NCI-H774 (cell line): ENCODE measurements at places on chromosomes 3 and 15.

- no peak for DNase-seq
Measured at GRCh38 chr3:40969341-40969740, 230.0 kb upstream of the CTNNB1 start.

DNA sequence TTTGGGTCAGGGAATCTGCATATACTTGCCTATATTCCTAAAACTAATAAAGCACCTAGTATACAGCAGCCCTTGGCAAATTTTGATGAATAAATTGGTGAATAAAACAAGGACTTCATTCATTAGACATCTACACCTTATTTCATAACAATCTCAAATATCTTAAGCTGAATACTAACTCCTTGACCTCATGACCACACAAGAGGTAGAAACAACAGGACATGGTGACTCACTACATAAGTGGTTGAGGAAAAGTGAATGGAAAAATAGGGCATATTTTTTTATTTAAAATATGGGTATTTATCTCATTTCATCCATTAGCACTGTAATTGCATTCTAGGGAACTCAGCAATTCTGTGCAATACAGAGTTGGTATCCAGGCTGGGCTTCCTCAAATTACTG, 7.8 kb upstream of the STAC start:
- no peak for DNase-seq

- no peak for DNase-seq
Measured at GRCh38 chr3:58529516-58530353, 7.3 kb downstream of the ACOX2 start.

DNA sequence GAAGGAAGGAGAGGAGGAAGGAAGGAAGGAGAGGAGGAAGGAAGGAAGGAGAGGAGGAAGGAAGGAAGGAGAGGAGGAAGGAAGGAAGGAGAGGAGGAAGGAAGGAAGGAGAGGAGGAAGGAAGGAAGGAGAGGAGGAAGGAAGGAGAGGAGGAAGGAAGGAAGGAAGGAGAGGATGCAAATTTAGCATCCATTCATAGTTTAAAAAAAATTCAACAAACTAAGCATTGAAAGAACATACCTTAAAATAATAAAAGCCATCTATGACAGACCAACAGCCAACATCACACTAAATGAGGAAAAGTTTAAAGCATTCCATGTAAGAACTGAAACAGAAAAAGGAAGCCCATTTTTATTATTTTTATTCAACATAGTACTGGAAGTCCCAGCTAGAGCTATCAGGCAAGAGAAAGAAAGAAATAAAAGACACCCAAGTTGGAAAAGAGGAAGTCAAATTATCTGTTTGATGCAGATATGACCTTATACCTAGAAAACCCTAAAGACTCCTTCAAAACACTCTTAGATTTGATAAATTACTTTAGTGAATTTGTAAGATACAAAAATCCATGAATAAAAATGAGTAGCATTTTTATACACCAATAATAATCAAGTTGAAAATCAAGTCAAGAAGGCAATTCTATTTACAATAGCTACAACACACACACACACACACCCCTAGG, 52.2 kb upstream of the FXR1 start:
- no peak for DNase-seq

DNA sequence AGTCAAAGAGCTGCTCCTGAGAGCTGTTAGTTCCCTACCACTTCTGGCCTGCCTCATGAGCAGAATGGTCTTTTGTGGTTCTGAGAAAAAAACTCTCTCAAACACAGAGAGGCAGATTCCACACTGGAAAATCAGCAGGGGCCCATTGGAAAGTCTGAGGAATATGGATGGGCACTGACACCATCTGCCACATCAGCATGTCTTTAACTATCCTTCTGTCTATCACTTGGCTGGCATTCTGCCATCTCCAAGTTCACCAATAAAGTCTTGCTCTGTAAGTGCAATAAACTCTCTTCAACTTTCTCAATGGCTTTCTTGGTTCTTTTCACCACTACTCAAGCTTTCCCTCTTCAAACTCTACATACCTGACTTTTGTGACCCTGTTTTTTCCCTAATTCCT, 101.3 kb upstream of the GALNT15 start:
- DNase-seq: no peak

DNA sequence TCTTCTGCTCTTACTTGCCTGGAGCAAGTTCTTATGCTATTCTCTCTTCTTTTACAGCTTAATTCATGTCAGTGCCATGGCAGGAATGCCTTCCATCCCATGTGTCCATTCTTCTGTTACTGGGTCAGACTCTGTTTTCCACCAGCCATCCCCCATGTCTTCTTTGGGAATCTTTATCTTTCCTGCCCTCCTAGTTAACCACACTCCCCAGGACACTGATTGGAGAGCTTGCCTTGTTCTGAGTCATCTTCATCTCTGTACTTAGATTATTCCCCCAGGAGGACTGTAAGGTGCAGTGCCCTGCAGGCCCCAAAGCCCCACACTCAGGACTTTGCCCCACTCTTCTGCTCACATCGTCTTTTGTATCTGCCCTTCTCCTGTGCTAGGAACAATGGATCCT, 3.6 kb downstream of the ABHD17C start:
- no peak for DNase-seq

DNA sequence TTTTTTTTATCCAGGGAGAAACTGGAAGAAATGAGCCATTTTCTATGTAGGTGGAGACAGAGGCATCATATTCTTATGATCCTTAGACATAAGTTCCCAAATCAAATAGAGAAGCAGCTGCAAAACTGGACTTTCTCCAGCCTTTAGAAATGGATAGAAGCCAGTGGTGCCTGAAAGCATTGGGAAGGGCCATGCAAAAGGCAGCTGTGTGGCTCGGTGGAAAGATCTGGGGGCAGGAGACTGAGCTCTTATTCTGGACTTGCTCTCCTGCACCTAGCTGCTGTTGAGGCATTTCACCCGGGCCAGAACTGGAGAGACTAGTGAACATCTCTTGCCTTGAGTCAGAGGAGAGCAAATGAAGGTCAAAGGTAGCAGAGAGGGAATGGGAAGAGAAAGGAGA, 73.1 kb downstream of the TFG start:
- no peak for DNase-seq

DNA sequence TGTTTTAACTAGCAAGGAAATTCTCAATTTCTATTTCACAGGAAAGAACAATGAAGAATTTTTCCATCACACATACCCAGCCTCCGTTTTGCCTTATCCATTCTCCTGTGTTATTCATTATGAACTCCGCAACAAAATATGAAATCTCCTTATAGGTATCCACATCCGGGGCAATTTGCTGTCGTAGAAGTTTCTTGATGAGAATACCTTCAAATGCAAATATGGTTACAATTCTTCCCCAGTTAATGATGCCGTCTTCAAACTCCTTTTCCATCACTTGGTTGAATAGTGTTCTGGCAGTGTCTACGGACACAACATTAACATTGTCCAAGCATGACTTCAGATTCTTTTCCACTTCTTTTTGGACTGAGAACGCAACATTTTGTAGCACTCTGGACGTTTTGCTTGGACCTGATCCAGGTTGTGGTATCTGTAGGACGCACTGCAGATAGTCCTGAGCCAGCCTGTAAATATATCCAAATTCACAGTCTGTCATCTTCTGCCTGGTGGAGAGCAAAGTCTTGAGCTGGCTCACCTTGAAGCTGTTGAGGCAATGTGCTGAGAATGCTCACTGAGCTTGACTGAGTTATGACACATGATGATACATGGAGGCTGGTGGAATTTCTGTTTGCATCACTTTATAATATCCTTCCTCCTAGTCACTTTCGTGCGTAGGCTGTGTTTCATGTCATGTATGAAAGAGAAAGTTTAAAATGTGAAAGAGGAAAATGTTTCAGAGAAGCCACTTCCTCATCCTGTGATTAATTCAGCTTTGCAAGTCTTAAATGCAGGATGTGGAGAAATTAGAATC, at the start of gene BCL2A1:
Gene BCL2A1, minus strand, starts transcription at position 573 of the 811 bp plus-strand sequence. Its CDS starts 77 bp downstream, at position 496.
- DNase-seq: no peak

DNA sequence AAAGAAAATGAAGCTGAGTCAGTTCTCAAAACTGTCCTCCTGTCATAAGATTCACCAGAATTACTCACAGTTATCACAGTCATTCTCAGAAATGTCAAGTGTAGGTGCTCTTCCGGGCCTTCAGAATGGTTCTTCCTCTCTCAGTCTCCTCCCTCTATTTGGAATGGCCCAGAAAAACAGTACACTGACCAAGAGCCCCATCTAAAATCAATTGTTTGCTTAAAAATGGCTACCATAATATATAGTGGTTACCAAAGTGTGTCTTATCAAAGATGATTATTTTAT, 99.8 kb downstream of the MECOM start:
- DNase-seq: no peak

- DNase-seq: no peak
Measured at GRCh38 chr3:70308760-70309159, 3.7 kb downstream of the MDFIC2 start.

- DNase-seq: no peak
Measured at GRCh38 chr3:128062033-128062745, 10.0 kb downstream of the SEC61A1 start.

GRCh38 chr3:103126115-103126514, 691.3 kb downstream of the ZPLD1 start:
- no peak for DNase-seq

DNA sequence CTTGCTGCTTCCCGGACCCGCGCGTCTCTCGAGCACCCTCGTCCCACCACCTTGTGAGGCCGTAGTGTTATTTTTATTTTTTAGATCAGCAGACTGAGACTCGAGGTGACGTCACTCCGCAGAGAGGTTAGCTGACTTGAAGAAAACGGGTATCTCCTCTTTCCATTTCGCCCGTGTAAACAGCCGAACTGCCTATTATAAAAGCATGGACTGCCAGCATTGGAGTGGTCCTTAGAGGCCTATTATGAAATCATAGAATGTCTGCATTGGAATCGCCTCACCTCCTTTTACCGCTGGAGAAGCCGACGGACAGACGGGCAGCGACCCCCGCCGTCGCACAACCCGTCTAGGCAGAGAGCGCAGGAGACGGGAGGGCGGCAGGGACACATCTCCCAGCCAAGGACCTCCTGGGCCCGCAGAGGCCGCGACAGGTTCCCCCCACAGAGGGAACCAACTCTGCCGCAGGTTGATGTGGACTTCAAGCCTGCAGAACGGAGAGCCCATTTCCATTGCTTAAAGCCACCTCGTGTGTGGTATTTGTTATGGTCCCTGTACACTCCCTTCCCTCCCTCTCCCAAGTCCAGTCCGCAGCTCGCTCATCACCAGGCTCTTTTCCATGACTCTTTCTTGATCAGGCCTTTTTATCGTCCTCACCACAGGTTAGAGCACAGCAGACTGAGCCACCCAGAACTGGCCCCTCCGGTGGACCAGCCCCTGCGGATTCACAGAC, 540 bp upstream of the PPP1R2 start:
- no peak for DNase-seq

- no peak for DNase-seq
Measured at GRCh38 chr15:39298271-39298962, 282.5 kb upstream of the THBS1 start.

DNA sequence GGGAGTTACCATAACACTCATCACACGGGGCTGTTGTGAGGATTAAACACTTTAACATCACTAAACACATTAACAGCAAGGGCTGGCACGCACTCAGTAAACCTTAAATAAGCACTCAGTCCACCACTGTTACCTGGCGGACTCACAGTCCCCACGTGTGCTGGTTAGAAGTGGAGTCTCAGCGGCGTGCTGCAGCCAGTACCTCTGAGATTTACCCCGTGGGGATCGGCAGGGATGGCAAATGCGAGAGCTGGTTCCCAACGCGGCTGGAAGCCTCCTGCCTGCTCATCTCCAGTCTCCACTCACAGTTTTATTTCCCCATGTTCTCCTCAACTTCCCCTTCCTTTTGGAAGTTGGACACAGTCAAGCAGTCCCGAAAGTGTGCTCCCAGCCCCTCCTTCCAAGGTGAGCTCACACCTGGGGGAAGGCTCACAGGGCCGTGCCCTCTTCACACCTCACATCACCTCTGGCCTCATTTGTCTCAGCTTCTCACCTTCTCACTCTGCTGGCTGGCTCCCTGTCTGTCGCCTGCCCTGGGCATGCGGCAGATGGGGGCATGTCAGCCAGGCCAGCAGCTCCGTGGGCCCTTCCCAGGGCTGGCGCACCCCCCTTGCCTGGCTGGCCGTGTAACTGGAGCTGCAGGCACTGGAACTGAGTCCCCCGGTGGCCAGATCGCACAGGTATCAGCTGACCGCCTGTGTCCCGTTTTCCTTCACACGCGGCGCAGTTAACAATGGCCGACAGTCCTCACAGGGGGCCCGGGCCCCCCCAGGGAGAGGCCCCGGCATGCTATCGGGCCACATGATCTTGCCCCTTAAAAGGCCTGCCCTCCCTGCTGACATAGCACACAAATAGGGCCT, 87.1 kb downstream of the WNT7A start:
- DNase-seq: no peak

DNA sequence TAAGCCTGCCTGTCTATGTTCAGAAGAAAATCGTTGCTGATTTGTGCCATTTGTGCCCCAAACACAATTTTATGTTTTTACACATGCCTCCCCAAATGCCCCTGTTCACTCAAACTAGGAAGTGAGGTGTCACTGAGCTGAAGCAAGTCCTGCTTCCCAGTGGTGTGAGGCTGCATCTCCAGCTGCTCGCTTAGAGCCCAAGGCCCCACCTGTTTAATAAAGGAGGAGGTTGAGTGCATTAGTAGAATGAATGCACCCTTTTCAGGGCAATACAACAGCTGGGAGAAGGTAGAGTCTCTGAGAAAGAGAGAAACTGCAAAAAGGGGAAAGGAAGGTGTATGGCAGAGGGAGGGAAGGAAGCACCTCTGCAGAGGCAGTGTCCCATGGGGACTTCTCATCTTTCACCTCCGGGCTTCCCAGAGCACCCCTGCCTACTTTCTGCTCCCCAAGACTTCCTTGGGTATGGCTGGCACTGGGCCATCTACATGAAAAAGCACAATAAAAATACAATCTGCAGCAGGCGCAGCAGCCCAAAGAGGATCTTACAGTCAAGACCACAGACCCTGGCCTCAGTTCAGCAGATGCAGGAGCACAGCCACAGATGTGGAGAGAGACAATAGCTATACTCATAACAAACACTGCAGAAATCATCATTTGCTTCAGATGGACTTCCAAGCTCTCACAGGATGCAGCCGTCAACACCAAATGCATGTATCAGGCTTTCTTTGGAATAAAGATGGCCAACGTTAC, 165.9 kb downstream of the POLR2M start:
- DNase-seq: no peak

- DNase-seq: no peak
Measured at GRCh38 chr3:127985655-127986225, 66.5 kb upstream of the SEC61A1 start.

DNA sequence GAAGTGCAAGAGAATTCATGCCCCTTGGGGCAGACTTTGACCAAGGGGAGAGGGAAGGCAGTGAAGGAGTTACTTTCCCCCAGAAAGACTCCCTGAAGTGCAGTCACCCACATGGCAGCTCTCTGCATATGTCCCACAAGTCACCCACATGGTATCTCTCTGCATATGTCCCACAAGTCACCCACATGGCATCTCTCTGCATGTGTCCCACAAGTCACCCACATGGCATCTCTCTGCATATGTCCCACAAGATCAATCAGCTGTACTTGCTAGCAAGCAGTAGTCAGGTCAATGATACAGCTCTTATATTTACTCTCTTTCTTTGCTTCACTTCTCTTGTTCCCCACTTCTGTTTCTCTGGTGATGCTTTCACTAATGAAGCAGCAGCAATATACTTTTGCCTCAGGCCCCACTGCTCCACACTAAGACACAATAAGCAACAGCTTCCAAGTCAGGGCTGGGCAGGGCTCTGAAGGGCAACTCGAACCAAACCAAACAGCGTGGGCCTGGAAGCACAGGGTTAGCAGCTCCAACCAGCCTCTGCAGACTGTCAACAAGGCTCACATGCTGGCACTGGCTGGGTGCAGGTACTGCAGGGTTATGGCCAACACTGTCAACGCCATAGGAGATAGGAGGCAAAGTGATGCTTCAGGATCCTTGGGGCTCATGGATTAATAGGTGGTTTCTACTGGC, 46.7 kb downstream of the THBS1 start:
- DNase-seq: no peak

GRCh38 chr3:59085976-59086375, 36.2 kb upstream of the CFAP20DC start:
- DNase-seq: no peak
